ENCODE measurements at places on chromosomes 2 and 18.

DNA sequence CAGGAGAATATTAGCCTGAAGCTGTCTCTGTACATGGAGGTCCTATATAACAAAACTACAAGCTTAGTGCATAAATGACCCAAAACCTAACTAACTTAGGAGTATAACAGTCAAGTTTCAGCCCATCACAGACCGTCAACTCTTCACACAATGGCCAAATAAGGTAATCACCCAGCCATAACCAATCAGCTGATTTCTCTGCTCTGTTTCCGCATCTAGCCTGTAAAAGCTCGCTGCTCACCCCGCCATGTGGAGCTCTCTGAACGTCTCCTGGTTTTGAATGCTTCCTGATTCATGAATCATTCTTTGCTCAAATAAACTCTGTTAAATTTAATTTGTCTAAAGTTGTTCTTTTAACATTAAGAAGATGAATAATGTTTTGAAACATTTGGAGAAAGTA is 593.6 kb downstream of the TMX3 start:
- H3K27ac ChIP-seq = no peak overlapping the region
- H3K4me1 ChIP-seq = no peaks in the 10 kb centered on the region
- no peaks in the 10 kb centered on the region for H3K27me3 ChIP-seq
- no peak overlapping the region for H3K4me3 ChIP-seq

DNA sequence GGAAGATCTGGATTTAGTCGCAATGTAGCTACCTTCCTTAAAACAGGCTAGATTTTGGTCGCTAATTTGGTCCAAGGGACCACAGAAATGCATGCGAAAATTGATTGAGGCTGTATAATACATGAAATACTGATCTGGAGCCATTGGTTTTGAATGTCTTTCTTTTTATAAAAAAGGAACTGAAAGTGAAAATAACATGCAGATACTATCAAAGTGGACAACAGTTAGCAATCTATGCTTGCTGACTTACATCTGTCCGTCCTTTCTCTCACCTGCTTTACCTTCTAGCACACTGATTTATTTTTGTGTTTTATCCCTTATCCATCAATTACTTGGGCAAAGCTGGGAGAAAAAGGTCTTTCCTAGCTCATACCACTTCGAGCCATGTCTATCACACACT is 1459.8 kb upstream of the ACVR2A start:
- H3K27ac ChIP-seq = no peak overlapping the region
- H3K4me1 ChIP-seq = no peaks in the 10 kb centered on the region
- DNase-seq = no peak
- H3K27me3 ChIP-seq = no peaks in the 10 kb centered on the region
- H3K4me3 ChIP-seq = no peak overlapping the region

DNA sequence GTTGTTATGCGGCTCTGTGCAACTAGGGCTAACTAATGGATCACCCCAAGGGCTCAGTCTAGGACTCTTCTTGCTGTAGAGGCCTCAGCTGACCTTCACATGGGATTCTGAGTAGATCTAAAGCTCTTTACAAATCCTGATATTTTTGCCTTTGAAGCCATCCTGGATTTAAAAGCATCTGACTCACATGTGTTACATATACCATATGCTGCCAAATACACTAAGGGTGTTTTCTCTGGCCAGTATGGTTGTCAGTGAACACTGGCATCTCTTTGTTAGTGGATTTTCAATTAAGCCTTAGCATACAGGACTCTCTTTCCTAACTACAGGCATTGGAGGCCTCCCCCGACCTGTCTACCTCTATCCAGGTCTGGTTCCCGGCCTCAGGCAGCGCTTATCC is 992.8 kb upstream of the FANCL start:
- H3K27ac ChIP-seq = no peak overlapping the region
- no peaks in the 10 kb centered on the region for H3K36me3 ChIP-seq
- no peak for DNase-seq
- peaks cover 7% of the 10 kb centered on the region for H3K4me1 ChIP-seq
- H3K4me3 ChIP-seq = no peak overlapping the region
- no peaks in the 10 kb centered on the region for H3K27me3 ChIP-seq

- peak; percentile 35 for DNase-seq
- no peaks in the 10 kb centered on the region for H3K36me3 ChIP-seq
- H3K27ac ChIP-seq = no peak overlapping the region
- H3K27me3 ChIP-seq = no peaks in the 10 kb centered on the region
- H3K4me1 ChIP-seq = no peaks in the 10 kb centered on the region
- no peak overlapping the region for H3K4me3 ChIP-seq
Observed at GRCh38 chr2:132547090-132547687, 122.8 kb downstream of the LYPD1 start.

- H3K27me3 ChIP-seq = no peaks in the 10 kb centered on the region
- H3K4me3 ChIP-seq = no peak overlapping the region
- H3K36me3 ChIP-seq = no peaks in the 10 kb centered on the region
- no peaks in the 10 kb centered on the region for H3K4me1 ChIP-seq
- DNase-seq = no peak
Observed at GRCh38 chr2:138028538-138028937, 64.3 kb downstream of the HNMT start.

- H3K27me3 ChIP-seq = no peaks in the 10 kb centered on the region
- no peaks in the 10 kb centered on the region for H3K4me1 ChIP-seq
- no peak overlapping the region for H3K27ac ChIP-seq
- DNase-seq = no peak
- H3K36me3 ChIP-seq = no peaks in the 10 kb centered on the region
Observed at GRCh38 chr2:115427436-115427835, 985.0 kb downstream of the DPP10 start.

DNA sequence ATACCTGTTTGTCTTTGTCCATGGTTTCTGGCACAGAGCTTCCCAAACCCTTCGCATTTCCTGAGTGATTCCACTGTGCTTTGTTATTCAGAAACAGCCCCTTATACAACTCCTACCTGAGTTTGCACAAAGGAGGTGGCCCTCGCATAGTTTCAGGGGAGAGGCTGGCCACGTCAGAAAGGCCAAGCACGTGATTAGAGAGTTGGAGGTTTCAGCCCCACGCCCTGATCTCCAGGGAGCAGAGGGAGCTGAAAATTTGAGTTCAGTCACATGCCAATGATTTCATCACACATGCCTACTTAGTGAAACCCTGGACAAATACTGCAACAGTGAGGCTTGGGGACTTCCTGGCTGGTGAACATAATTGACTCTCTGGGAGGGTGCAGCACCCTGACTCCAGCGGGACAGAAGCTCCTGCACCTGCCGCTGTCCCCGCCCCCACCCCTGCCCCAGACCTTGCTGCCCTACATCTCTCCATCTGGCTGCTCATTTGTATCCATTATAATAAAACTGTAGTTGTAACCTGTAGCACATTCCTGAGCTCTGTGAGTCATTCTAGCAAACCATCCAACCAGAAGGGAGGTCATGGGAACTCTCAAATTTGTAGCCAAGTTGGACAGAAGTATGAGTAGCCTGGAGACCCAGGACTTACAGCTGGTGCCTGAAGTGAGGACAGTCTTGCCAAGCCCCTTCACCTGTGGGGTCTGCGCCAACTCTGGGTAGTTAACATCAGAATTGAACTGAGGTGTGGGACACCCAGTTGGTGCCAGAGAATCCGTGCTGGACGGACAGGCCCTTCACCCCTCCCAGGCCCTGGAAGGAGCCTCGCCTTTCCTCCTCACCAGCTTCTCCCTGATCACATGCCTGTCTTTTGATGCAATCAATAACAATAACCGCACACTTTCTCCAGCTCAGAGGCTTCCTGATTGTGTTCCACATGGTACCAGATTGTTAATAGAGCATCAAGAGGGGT is 224.3 kb downstream of the ANAPC1 start:
- no peak overlapping the region for H3K4me3 ChIP-seq
- H3K36me3 ChIP-seq = no peaks in the 10 kb centered on the region
- H3K27ac ChIP-seq = no peak overlapping the region
- H3K27me3 ChIP-seq = no peaks in the 10 kb centered on the region
- no peak for DNase-seq

Measured in ovary (tissue), 10 donors.